ENCODE measurements at places on chromosomes 3 and 15.

GRCh38 chr15:31268108-31268501, 58.5 kb upstream of the KLF13 start:
- DNase-seq = no peak

DNA sequence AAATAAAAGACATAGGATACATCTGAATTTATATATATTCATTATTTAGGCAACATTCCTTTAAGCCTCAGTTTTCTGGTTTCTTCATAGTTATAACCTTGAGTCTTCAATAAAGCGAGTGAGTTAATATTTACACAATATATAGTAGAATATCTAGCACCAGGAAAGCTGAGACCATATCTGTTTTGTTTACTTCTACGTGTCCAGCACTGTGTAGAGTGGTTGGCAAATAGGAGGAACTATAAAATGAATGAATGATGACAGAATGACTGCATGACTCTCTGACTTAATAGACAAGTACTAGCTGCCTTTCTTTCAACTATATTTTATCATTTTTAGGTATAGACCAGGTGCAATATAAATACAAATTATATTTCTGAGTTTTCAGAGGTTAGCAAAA, 197.8 kb upstream of the RBMS3 start:
- DNase-seq = no peak

DNA sequence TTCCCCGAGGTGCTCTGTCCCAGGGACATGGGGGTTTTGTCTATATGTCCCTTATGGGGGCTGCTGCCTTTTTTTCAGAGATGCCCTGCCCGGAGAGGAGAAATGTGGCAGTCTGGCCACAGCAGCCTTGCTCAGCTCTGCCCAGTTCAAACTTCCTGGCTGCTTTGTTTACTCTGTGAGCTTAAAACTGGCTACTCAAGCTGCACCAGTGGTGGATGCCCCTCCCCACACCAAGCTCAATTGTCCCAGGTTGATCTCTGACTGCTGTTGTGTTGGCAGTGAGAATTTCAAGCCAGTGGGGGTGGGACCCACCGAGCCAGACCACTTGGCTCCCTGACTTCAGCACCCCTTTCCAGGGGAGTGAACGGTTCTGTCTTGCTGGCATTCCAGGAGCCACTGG, 188.9 kb downstream of the STXBP5L start:
- no peak for DNase-seq

GRCh38 chr15:58399739-58400138, 32.1 kb upstream of the LIPC start:
- no peak for DNase-seq

- DNase-seq = no peak
Measured at GRCh38 chr3:30943206-30943605, 48.7 kb upstream of the GADL1 start.

DNA sequence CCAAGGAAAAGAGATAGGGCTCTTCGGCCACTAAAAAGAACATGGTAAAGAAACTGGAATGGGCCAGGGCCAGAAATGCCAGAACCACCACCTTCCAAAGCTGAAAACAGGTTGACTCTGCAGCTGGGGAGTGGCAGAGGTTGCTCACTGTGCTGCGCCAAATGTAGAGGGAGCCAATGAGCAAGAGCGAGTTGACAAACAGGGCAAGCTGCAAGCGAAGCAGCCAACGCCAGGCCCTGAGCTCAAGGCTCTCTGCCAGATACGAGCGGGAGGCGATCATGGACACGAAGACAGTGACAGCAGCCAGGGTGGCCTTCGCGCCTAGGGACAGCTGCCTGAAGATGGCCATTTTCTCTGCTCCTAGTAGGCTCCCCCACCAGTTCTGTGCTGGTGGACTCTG, 3.1 kb downstream of the GLB1 start:
- no peak for DNase-seq

GRCh38 chr15:100785181-100786138, 94.2 kb upstream of the ALDH1A3 start:
- DNase-seq = peak; percentile 2

DNA sequence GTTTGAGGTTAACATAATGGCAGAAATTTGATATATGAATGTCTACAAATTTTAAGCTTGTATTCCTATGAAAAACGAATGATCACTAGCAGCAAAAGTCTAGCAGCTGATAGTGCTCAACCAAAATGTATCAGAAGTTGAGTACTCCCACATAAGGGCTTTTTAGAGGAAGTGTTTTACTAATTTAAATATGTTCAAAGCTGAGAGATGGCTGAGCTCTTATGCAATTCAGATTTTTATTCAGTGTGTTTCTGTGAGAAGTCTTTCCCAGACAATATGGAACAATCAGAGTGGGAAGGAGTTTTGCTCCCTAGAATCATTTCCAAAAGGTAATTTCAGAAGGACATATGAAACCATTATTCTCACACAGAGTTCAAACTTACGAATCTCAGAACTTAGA, 327.0 kb downstream of the ZPLD1 start:
- DNase-seq = no peak

GRCh38 chr3:118550122-118550521, 484.5 kb downstream of the IGSF11 start:
- DNase-seq = no peak

GRCh38 chr3:525415-525814, 328.9 kb downstream of the CHL1 start:
- DNase-seq = no peak

DNA sequence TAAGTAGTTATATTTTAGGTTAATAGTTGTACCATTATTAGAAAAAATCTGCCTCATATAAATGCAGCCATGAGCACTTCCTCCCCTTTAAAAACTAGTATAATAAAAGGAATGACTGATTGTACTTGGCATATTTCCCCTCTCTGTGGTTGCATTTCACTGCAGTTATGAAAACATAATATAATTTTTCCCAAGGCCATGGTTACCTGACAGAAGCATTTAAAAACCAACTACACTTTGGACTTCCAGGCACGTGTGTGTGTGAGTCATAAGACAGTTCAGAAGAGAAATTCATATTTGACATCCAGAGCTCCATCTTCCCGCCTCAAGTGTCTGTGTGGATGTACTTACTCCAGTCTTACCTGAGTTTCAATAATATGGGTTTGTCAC, 828.2 kb upstream of the CFAP20DC start:
- DNase-seq = no peak

DNA sequence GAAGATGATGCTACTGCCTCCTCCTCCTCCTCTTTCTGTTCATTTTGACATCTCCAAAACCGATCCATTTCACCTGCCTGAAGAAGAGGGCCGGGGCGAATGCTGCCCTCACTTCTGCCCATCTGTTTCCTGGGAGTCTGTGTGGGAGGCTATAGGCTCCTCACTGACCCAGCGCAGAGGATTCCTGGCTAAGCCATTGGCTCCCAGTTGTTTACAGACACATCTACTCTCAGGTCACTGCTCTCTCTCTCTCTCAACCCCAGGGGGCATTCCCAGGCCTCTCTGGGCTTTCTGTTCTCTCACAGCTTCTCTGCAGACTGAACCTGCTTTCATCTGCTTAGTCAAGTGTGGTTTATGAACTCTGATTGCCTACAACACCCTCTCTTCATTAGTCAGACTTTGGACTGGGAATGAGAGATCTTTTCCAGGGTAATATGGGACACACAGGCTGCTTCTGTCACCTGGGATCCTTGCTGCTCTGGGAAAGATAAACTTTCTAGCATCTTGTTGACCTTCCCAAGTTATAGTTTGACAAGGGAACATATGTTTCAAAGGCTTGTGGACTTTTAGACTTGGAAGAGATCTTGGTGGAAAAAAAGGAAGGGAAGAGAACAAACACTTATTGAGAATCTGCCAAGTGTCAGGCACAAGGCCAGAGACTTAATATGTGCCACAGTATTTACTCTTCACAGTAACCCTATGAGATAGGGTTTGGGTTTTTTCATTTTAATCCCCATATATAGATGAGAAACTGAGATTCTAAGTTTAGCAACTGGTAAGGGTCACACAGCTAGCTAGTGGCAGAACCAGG, 30.2 kb upstream of the USP3 start:
- peak; percentile 44 for DNase-seq

DNA sequence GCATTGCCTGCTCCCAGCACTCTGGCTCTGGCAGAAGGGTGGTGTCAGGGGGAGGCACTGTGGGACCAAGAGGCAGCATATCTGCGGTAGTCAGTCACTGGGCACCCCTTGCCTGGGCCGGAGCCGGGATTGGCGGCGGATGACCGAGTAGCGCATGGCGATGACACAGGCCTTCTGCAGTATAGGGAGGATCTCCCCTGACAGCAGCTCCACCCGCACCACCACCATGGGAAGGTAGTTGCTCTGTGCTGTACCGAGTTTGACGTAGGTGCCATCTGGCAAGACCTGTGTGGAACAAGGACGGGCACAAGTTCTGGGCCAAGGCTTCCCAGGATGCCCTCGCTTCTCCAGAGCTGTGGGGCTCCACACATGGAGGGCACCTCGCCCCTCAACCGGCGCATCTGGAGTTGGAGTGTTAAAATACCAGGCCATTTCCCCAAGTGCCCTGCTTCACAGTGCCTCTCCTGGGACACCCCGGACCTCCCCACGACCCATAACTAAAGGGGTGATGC, 6.6 kb downstream of the ACOX2 start:
- DNase-seq = peak; percentile 66

- no peak for DNase-seq
Measured at GRCh38 chr15:40085266-40085665, 23.4 kb downstream of the BMF start.

DNA sequence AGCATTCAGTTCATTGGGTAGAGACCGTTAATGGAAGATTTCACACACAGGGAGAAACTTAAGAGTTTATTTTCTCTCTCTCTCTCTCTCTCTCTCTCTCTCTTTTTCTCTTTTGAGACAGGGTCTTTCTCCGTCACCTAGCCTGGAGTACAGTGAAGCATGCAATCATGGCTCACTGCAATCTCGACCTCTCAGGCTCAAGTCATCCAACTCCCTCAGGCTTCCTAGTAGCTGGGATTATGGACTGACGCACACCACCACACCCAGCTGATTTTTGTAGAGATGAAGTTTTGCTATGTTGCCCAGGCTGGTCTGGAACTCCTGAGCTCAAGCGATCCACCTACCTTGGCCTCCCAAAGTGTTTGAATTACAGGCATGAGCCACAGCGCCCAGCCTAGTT, 1.6 kb downstream of the WDR72 start:
- DNase-seq = no peak

Data from pancreas (tissue), 10 donors.